ENCODE measurements at places on chromosomes 5 and 9.

DNA sequence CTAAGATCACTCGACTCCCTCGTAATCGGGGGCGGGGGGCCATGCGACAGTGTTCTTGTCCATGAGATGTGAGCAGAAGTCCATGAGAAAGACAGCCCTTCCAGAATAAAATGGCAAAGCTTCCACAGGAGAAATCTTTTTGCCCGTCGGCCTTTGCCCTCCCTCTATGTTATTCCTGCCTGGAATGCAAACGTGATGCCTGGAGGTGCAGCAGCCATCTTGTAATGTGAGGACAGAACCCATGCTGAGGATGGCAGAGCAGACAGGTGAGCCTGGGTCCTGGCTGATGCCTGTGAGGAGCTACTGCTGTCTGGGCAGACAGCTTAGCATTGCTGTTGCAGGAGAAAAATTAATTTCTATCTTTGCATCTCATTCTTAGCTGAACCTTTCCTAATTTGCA, 17.2 kb downstream of the MED10 start:
- no peak for DNase-seq

DNA sequence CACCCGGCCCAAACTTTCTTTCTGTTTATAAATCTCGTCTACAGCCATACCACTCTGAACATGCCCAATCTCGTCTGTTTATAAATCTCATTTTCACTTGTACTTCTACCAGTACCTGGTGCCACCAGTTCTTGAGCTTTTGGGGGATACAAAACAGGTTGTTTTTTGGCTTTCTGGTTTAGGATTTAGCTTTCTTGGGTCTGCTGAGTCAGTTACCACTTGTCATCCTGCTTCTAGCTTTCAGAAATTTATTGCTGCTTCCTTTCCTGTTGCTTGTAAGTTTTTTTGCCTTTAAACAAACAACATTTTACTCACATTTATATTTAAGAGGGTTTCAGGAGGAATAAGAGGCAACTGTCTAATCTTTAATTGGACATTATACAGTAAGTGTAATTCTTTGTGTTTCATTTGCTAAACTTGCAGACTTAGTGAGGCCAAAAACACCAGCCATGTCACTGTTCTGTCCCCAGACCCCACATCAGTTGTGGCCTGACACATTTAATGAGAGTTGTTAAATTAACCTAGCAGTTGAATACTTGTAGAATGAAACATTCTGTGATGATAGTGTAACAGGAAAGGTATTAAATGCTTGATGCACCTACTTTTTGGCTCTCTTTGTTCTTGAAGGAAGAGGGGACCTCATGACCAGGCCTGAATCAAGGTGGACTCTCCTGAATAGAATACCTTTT, 11.8 kb downstream of the NDFIP1 start:
- DNase-seq = no peak

- DNase-seq = no peak
Observed at GRCh38 chr5:158715592-158715991, 384.1 kb downstream of the EBF1 start.

DNA sequence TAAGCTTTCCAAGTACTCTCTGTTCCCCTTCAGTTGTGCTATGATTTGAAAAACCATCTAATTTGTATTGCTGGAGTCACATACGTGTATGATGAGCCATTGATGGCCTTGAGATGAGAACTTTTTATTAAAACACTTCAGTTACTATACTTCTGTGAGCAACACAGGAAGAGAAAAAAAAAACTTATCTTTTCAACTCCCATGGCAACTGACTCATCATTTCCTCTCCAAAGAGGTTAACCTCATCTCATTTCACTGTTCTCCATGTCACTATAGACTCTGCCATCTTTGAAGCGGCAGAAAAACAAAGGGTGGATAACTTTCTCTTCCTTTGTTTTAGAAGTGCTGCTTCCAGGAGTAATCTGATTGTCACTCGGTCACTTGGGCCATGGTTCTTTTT, 104.3 kb upstream of the PCSK1 start:
- DNase-seq = no peak

DNA sequence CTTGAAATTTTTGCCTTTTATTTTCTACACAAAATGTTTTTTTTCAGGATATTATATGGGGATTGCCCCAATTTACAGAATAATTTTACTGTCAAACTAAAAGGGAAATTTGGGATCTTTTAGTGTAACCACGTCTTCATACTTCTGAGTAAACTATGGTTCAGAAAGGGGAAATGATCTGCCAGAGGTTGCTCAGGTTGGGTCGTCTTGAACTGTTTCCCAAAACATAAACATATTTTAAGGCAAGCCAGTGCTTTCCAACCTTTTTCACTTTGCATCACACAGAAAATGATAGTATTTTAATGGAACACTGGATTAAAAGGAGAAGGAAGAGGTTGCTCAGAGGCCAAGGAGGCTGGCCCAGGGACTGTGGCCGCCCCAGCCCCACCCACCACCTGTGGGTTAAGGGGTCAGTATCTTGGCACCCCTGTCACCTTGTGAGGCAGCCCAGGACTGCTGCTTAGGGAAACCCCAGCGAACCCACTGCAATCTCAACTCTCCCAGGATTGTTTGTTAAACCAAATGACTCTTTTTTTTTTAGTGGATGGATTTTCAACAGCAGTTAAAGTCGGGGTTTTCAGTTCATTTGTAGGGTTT, 142.7 kb upstream of the DHFR start:
- no peak for DNase-seq

DNA sequence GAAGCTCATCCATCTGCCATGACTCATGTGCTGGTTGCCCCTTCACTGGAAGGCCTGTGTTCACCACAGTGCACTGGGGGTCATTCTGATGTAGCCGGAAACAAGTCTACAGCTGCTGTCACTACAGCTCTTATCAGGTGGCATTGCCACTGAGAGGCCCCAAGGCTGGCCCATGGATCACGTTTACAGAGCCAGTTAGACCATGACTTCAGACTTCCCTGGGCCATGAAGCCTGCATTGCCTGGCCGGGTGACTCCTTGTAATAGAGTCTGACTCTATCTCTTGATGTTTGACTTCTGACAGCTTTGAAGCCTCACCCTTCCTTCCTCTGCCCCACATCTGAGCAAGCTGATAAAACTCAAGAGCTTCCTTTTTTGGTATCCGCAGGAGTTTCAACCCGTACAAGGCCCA, 473.5 kb upstream of the DAP start:
- no peak for DNase-seq

Data from activated CD8-positive, alpha-beta memory T cell treated with anti-CD3 and anti-CD28 coated beads for 4 hours (primary cell).